Right renal pelvis (tissue), 4 donors: ENCODE measurements at places on chromosomes 3 and 15. TPM values are rescaled to one million over a fixed set of nuclear protein-coding genes. Genes with fewer than 3 reads are reported as not detected.

- no peak for DNase-seq
Measured at GRCh38 chr3:182807061-182807460, 13.8 kb downstream of the ATP11B start.

Gene HTR3C
- polyA plus RNA-seq = not detected

Gene MED12L
- 2.5 TPM for polyA plus RNA-seq

- no peak for DNase-seq
Measured at GRCh38 chr3:38573556-38573955, 75.9 kb downstream of the SCN5A start.
